ENCODE measurements at places on chromosomes 7 and 10.
A peak's percentile ranks its signal among the peaks of the same experiment; 100 is the strongest.

DNA sequence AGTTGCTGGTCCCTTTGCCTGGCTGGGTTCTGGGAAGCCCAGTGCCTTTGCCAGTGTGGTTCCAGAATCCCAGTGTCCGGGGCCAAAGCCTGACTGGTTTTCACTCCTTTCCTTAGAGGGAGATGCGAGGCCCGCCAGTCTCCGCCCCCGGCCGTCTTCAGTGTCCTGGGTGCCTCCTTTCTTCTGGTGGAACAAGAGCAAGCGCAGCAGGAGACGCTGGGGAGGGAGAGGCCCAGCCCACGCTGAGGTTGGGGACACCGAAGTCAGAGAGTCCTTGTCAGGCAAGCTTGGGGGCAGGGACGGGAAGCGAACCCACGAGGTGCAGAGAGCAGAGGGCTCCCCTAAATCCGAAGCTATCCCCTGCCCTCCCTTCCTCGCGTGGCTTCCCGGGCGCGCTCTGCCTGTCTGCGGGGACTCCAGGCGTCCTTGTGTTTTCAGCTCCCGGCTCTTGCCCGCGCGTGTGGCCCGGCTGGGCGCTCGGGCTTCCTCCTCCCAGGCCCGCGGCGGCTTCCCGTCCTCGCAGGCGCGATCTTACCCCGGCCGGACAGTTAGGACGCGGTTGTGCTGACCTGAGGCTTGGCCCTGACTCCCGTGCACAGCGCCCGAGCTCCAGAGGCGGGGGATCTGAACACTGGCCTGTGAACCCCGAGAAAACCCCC, 60.6 kb upstream of the UBE3C start:
- peak; percentile 2 for DNase-seq

DNA sequence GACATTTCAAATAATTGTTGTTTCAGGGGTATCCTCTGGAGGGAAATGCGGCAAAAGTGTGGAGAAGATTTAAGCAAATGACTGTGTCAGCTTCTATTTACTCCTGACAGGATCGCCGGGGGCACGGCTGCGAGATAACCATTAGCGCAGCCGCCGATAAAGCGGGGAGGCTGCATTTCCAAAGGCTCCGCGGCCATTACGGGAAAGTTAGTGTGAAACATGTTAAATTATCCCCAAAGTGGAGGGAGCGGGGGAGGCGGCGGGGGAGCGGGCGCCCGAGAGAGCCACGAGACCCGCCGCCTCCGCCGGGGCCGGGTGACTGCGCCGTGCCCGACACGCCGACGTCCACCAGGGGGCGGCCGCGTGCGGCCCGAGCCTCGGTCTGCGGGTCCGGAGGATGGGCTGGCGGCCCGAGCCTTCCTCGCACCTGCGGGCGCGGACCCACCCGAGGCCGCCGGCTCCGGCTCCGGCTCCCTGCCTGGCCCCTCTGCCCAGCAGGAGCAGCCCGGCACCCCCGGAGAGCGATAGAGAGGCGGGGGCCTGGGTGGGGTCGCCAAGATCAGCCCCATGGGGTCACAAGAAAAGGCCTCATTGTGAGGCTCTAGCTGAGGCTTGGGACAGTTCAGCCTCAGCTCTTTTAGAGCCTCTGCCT, 74.4 kb upstream of the PAX2 start:
- DNase-seq: peak; percentile 75

GRCh38 chr7:150361807-150362621, 6.6 kb upstream of the REPIN1 start:
- no peak for DNase-seq

GRCh38 chr7:29328045-29328444, 133.5 kb downstream of the CHN2 start:
- DNase-seq: no peak

GRCh38 chr7:13042605-13043236, 355.3 kb downstream of the ARL4A start:
- DNase-seq: no peak

DNA sequence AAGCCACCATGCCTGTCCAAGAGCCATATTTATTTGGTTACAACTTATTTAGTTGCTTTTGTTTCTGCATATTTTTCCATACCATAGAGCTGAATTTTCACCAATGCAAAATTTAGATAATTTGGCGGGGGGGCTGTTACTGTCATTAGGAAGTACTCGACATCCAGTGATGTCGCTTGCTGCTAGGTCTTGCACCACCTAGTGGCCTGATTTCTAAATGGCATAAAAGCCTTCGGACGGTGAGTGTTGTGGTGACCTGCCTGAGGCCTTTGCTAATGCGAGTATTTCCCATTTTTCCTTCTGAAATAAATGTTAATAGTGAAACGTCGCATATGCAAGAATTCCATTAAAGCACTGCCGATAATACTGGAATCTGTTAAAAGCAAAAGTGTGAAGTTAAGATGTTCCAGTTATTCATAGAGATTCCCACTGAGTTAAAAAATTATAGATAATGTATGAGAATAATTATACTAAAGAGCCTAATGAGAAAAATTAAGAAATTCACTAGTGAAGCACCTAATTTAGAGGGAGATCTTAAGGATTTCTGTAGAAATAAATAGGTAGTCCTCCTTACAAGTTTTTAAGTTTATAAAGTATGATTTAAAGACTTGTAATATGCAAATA, 86.1 kb upstream of the DNAJB6 start:
- peak; percentile 63 for DNase-seq

DNA sequence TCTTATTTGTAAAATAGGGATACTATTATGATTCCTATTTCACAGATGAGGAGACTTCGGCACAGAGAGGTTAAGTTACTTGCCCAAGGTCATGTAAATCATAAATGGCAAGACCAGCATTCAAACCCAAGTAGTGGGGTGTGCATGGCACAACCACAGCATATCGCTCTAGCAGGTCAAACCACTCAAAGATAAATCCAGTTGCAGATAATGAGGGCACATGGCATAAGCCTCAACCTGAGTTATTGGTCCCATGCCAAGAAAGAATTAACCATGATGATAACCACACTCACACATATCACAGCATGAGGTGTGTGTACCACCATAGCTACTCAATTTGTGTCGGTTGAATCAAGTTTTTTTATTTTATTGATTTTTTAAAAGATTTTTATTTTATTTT, 180.5 kb downstream of the CREB5 start:
- DNase-seq: no peak

- DNase-seq: peak; percentile 2
Observed at GRCh38 chr7:28748933-28749584, 209.1 kb downstream of the TRIL start.

DNA sequence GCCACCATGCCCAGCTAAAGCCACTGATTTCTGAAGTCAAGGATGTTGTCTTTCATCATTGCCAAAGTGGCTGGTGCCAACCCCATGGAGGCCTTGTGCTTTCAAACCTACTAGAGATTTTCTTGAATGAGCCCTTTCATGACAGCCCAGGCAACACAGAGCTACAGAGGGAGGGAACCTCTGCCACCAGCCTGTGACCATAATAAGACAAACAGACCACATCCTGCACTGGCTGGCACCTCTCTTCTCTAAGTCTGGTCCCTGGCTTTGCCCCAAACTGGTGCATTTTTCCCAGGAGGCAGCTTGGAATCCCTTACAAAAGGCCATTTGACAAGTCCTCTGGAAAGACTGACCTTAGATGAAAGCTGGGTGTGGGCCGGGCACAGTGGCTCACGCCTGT, 348.8 kb downstream of the GALNT17 start:
- no peak for DNase-seq

DNA sequence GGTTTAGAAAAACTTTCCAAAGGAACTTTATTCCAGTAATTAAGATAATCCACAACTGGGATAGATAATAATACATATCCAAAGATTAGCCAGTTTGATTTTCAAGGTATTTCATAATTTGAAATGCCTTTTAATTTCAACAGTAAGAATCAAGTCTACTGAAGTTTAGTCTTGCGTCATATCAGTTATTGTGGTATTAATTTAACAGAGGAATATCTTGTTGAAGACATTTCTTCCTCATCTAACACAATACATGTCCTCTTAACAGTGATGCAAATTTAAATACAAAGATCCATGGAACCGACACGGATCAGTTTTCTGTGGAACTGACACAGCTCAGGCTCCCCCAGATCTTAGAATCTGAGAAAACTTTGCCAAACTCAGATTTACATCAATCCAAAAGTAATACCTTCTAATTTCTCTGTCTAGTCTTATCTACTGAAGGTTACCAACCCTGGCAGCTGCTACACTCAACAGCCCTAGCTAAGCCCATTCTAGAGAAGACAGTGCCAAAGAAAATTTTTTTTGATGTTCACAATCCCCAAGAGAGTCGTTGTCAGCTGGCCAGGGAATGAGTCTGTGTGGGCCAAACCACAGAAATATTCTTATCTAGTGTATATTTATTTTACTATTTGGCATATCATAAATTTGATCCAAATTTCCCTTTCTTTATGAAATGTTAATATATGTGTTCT, 365.2 kb upstream of the MEOX2 start:
- DNase-seq: no peak

GRCh38 chr10:48608976-48609375, 4.1 kb upstream of the ARHGAP22 start:
- DNase-seq: no peak

GRCh38 chr10:13518076-13518692, 10.6 kb downstream of the BEND7 start:
- no peak for DNase-seq

GRCh38 chr7:157404845-157405481, 68.2 kb downstream of the DNAJB6 start:
- peak; percentile 76 for DNase-seq

DNA sequence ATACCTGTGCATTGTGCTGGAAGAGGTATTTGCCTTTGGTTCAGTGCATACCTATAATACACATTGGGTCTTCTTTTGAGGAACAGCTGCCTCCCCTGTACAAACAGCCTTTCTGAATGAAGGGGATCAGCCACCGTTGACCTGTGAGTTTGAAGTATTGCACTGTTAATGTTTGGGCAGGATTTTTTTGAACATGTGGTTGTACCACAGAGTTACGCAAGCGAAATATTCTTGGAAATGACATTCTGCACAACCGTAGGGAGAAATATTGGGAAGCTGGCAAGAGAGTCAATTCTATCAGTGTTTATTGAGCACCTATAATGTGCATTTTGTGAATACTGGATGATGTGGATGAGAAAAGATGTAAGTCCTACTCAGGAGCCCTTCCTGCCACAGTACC, 270.6 kb downstream of the AUTS2 start:
- DNase-seq: no peak

- no peak for DNase-seq
Observed at GRCh38 chr10:651692-652091, 37.8 kb downstream of the DIP2C start.

DNA sequence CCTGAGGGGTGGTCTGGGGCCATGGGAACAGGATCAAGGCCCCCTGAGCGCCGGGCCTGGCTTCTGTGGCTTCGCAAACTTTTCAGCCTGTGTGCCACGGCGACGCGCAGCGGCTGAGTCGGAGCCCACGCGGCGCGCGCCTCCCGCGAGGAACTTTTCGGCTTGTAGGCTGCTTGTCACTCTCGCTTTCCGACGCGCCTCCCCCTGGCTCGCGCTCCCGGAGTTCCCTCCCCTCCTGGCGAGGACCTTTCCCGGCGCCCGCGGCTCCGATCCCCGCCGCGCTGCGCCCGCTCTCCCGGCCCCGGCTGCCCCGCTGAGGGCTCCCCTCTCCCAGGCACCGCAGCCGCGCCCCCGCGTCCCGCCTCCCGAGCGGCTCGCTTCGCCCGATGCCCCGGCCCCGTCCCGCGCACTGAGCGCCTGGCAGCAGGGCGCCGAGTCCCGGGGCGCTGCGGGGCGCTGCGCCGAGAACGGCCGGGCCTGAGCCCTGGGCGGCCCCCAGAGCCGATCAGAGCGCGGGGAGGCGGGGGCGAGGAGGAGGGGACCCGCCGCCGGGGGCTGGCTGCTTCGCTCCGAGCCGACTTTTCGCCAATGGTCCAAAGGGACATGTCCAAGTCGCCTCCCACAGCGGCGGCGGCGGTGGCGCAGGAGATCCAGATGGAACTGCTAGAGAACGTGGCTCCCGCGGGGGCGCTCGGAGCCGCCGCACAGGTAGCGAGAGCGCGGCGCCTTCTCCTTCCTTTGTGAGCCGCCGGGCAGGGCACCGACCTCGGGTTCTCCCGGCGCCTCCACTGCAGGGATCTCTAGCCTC, at the start of gene CACNB2:
Gene CACNB2 (plus strand): TSS at position 276 of the 808 bp plus-strand sequence.
- peak; percentile 7 for DNase-seq

- no peak for DNase-seq
Observed at GRCh38 chr7:118352867-118353453, 128.5 kb downstream of the ANKRD7 start.

DNA sequence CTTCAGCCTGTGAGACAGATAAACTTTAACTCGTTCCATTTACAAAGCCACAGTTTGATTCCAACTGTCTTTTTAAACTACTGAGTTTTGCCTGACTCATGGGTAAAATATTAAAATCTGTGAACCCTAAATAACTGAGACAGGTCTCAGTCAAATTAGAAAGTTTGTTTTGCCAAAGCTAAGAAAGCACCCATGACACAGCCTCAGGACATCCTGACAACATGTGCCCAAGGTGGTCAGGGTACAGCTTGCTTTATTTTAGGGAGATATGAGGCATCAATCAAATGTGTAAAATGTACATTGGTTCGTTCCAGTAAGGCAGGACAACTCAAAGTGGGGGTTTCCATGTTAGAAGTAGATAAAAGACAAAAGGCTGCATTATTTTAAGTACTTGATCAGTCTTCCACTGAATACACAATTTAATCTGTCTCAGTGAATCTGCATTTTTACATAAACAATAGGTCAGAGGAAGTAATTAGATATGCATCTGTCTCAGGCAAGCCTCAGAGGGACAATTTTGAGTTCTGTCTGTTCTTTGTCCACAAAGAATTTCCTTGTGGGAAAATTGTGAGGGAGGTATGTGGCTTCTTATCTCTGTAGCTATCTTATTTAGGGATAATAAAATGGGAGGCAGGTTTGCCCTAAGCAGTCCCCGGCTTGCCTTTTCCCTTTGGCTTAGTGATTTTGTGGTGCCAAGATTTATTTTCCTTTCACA, 11.0 kb upstream of the PIP start:
- no peak for DNase-seq

DNA sequence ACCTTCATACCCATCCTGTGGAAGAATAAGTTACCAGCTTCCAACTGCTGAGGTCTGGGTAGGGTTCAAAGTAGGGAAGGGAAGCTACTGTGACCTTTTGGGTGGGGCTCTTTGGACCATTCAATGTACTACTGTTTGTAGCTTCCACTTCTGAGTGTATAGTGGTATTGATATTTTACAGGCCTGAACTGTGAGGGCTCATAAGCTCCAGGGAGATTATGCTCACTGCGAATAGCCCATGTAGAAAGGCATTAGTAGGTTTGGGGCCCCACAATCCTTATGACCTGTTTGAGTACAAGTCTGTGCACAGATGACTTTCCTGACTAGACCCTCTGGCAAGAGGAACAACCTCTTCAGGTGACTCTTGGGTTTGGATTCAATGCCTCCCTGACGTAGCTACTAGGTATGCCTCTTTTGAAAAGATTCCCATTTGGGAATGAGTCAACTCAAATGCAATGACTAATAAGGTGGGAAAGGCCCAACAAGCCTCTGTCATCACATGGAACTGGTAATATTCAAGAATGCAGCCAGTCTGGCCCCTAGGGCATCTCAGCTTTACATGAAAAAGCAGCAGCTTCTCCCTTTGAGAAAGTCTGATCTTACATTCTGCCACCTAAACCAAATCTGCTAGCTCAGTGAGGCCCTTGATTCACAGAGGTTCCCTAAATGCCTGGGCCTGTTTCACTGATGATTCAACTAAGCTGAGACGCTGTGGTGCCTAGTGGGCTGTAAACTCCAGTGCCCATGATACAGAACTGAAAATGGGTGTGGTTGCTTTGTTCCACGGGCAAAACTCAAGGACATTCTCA, 79.8 kb downstream of the ABI1 start:
- peak; percentile 53 for DNase-seq

GRCh38 chr10:6491841-6492609, 88.1 kb downstream of the PRKCQ start:
- no peak for DNase-seq

All from activated CD4-positive, alpha-beta T cell treated with anti-CD3 and anti-CD28 coated beads for 48 hours (primary cell).